ENCODE measurements at places on chromosomes 11 and 22.

GRCh38 chr11:122799406-122800105 lies 38.7 kb upstream of the CRTAM start:
- DNase-seq: no peak

DNA sequence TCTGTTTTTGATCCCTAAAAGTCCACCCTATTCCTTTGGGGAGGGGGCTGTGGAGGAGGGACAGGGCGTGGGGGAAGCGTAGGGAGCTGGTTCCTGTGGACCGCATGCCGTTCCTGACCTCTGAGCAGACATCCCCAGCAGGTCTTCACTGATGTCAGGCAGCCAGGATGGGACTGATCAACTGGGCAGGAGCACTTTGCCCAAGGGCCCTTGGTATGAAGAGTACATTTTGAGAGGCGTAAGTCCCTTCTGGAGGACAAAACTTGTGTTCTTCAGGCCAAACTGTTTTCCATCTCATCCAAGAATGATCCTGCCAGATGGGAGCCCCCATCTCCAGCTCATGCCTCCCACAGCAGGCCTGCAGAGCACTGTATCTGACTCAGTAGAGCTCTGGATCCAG lies 80.9 kb upstream of the NARS2 start:
- no peak for DNase-seq

DNA sequence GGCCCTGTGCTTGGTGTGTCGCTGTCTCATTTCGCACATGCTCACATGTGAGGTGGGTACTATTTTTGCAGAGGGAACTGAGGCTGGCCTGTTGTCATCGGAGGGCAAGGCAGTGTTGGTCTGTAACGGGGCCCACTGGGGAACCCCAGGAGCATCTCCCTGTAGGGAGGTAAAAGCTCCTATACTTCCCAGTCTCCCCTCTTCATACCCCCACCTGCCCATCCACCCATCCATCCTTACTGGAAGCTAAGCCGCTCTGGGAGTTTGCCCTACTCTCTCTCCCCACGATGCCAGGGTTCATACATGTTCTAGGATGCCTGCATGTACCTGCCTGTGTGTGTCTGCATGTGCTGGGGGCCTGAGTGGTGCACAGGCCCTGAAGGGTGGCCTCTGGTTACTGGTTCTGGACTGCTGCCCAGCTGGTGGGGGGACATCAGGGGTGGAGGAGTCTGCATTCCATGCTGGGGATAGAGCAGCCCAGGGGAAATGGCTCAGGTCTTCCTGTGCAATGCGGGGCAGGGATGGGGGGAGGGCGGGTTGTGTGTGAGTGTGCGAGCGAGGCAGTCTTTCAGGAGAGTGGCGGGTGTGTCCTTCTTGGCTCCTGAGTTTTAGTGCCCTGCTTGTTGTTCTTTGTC lies 77.7 kb downstream of the PKNOX2 start:
- no peak for DNase-seq

DNA sequence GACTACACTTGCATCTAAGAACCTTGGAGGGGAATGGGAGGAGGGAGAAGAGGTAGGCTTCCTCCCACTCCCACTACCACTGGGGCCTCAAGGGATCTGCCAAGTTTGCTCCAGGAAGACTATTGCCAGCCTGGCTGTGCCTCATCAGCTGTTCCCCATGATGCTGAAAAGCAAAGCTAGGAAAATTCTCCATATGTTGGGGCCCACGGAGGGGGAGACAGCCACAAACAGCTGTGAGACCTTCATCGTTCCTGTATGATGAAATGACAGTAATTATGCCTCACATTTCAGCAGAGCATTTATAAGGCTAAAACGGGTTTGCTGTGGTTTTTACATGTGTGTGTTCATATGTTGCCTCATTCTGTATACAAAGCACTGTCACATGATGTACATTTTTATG lies 6.7 kb downstream of the DSCAML1 start:
- no peak for DNase-seq

DNA sequence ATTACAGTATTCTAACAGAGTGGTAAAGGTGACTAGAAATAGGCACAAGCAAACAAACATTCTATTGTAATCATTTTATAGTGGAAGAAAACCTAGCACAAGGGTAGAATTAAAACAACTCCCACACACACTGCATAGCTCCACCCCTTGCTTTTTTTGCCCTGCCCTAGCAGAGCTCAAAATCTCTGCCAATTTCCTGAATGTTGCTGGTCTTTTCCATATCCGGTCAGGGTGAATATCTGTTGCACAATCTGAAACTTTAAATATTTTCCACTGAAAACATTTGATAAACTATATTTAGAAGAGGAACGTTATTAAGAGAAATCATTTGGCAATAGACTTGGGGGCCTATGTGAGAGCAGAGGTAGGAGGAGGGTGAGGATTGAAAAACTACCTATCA lies 2.7 kb downstream of the SPA17 start:
- no peak for DNase-seq

DNA sequence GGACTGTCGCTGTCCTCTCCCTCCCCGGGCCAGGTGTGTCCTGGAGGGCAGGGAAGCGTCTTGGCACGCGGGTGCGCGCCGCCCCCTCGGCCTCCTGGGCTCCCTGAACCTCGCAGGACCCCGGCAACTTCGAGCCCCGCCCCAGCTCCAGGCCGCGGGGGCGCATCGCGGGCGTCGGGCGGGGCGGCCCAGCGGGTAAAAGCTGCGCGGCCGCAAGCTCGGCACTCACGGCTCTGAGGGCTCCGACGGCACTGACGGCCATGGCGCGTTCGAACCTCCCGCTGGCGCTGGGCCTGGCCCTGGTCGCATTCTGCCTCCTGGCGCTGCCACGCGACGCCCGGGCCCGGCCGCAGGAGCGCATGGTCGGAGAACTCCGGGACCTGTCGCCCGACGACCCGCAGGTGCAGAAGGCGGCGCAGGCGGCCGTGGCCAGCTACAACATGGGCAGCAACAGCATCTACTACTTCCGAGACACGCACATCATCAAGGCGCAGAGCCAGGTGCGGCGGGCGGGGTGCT lies at the start of gene CST6:
TSS of gene CST6 (plus strand) at position 224 of the 519 bp plus-strand sequence. CDS start at position 261, 37 bp downstream.
- no peak for DNase-seq

- peak; percentile 46 for DNase-seq
Measured at GRCh38 chr11:68825571-68825970, 16.1 kb downstream of the CPT1A start.

Data from CD4-positive, alpha-beta T cell treated with Interleukin-1 beta for 1 hour (primary cell).